ENCODE measurements at places on chromosomes 7 and 10.

DNA sequence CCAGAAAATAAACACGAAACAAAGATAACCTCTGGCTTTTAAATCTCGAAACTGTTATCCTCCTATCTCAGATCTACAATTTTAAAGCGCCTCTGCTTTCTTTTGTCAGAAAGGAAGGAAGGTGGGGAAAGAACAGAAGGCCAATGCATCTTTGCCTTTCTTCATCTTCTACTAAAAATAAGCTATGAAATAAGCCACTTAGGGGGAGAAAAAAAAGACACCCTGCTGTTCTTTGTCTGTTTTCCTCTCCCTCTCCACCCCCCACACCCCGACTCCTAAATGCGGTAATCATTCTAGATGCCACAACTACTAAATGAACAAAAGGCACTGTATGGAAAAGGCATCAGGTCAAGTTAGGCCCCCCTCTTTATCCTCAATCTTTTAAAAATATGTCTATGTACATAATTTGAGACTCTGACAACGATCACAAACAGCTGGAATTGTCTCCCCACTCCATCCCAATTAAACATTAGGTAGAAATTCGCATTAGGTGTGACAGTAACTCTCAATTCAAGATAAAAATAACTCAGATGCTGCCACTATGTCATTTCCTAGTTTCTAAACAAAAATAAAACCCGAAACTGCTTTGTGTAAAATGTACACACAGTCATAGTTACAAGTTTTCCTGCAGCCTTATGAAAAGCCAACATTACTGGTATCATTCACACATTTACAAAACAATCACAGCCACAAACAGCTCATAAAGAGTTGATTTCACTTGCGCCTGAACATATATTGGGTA is 2.4 kb downstream of the UBE2H start:
- DNase-seq = no peak

DNA sequence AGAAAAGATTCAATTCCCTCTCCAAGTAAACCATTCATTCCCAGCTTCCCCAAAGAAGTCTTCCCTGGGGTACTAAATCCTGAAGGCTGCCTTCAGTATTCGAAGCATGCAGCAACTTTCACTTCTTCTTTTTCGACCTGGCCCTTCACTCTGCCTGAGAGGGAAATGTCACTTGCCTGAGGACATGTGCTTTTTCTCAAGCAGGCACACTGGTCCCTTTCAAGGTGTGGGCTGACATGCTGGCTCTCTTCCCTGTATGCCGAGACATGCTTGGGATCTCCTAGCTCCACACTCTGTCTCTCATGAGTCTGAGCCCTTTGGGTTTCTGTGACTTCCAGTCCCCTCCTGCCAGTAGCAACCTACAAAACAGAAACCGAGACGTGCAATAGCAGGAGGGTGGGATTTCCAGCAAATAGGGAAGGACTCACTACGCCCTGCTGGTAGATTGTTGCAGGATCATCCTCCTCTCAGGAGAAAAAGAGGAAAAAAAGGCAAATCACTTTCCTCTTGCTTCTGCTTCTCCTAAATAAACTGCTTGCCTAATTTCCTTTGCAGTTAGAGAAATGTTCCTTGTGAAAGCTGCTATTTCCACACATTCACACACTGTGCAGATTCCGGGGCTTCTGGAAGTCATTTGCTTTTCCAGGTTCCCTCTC is 33.5 kb downstream of the FIGNL1 start:
- no peak for DNase-seq

- no peak for DNase-seq
These were observed 707.3 kb downstream of the GRID1 start for GRCh38 chr10:85659331-85659730.

GRCh38 chr10:106612381-106612780 is 552.1 kb downstream of the SORCS1 start:
- no peak for DNase-seq

GRCh38 chr10:12914111-12914510 is 87.4 kb downstream of the CCDC3 start:
- DNase-seq = no peak

- DNase-seq = no peak
These were observed 4.6 kb downstream of the PDIA4 start for GRCh38 chr7:149023662-149024061.

GRCh38 chr7:83441-83840 is 108.9 kb upstream of the FAM20C start:
- DNase-seq = no peak

DNA sequence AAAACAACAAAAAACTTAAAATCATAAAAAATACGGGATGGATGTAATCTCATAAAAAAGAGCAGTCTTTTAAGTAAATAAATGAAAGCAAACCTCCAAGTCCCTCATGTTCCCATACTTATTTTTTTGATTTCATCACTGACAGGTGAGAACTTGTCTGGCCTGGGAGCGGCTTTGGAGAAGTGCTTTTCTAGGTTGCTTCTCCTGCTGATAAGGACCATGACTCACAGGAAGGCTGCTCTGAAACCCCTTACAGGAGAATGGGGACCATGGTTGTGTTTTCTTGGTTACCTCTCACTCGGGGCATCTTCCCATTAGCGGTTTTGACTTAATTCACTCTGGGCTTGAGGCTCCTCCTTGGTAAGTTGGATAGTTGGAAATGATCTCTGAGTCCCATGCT is 237.4 kb downstream of the CAMK1D start:
- no peak for DNase-seq

DNA sequence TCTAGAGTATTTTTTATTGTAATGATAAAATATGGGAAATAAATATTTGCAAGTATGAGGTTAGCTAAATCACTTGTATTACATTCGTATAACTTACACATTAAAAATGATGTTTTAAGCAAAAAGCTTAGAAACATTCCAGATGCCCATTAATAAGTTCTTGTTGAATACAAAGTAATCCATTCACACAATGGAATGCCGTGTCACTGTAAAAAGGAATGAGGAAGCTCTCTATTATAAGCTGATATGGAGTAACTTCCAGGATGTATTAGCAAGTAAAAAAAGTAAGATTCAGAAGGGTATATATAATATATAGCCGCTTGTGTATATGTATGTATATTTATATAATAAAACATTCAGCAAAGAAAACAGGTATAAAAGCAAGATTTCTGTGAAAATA is 412.8 kb upstream of the MTPN start:
- no peak for DNase-seq

- DNase-seq = no peak
These were observed 116.1 kb downstream of the FAM53B start for GRCh38 chr10:124627866-124628675.

- no peak for DNase-seq
These were observed 82.4 kb downstream of the THSD7A start for GRCh38 chr7:11749629-11750028.

GRCh38 chr7:109963741-109964140 is 1127.2 kb upstream of the LRRN3 start:
- DNase-seq = no peak

DNA sequence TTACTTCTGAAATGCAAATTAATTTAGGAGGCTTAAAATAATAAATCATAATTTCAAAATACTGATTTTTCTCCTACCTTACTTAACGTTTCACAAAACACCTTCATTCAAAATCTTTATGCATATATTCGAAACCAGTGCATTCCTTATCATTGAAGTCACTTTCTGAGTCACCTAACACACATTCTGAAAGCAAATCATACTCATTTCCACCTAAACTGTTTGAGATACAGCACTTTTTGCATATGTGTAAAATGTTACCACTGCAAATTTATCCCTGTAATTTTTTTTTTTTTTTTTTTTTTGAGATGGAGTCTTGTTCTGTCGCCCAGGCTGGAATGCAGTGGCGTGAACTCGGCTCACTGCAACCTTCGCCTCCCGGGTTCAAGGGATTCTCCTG is 15.7 kb downstream of the PPP3CB start:
- DNase-seq = peak; percentile 92

DNA sequence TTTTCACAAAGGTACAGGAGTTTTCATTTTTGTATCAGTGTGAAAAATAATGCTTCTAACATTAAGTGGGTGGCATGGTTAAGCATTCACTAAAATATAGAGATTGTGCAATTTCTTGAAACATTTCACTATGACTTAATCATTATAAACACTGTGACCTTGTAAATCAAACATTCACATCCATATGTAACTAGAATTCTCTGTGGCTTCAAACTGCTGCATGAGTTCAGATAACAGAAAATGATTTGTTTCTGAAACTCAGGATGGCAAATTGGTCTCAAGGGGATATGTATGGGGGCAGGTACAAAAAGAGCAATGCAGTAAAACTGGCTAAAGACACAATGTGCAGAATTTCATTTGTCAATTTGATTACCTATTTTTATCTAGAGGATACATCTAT is 3.8 kb downstream of the FAM133B start:
- no peak for DNase-seq

DNA sequence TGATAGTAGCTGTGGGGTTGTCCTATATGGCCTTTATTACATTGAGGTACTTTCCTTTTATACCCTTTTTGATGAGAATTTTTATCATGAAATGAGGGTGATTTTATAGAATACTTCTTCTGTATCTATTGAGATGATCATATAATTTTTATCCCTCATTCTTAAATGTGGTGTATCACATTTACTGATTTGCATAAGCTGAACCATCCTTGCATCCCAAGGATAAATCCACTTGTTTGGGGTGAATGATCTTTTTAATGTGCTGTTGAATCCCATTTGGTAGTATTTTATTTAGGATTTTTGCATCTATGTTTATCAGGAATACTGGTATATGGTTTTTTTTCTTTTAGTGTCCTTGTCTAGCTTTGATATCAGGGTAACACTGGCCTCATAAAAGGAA is 84.5 kb upstream of the IL6 start:
- DNase-seq = no peak

GRCh38 chr10:35201234-35201633 is 74.6 kb downstream of the CREM start:
- DNase-seq = no peak

Measured in T-helper 2 cell (primary cell).